A549 treated with GW870086 at 1 μM for 4 hours (cell line): ENCODE measurements at places on chromosomes 12 and 14. TPM values are rescaled to one million over a fixed set of nuclear protein-coding genes. Genes with fewer than 3 reads are reported as not detected.

AP5M1 gene
- 15.9 to 21.7 TPM (median 18.3 TPM) in 5 replicates for total RNA-seq

CKAP4 gene
- 74.1 to 89.4 TPM (median 84.3 TPM) in 5 replicates for total RNA-seq

AKAP3 gene
- 0.07 to 0.23 TPM (median 0.18 TPM) in 4 of 5 replicates, not detected in the other for total RNA-seq

PTCSC3 gene
- total RNA-seq = not detected in 5 replicates

CBLN3 gene
- total RNA-seq = 1.0 to 1.7 TPM (median 1.2 TPM) in 5 replicates

HRK gene
- 0.63 to 1.1 TPM (median 0.85 TPM) in 5 replicates for total RNA-seq

REM2 gene
- total RNA-seq = 0.28 to 0.62 TPM (median 0.40 TPM) in 5 replicates

JAG2 gene
- 18.8 to 25.7 TPM (median 25.2 TPM) in 5 replicates for total RNA-seq
